ENCODE measurements at places on chromosomes 7 and 10. TPM values are rescaled to one million over a fixed set of nuclear protein-coding genes. Genes with fewer than 3 reads are reported as not detected.

HYAL4 gene
- not detected for total RNA-seq

SMKR1 gene
- 1.0 TPM for total RNA-seq

PFKFB3 gene
- total RNA-seq = 143 TPM

NUDT13 gene
- 2.2 TPM for total RNA-seq

Data from spleen (tissue), 13 donors.